ENCODE measurements at places on chromosomes 13 and 19. TPM values are rescaled to one million over a fixed set of nuclear protein-coding genes. Genes with fewer than 3 reads are reported as not detected.

Gene ZNF708
- total RNA-seq: 5.0 TPM

Gene ONECUT3
- total RNA-seq: not detected

Gene FXYD5
- 17.2 TPM for total RNA-seq

Gene SOX1
- total RNA-seq: not detected

Gene MEDAG
- total RNA-seq: 5.0 TPM

Gene ZNF492
- total RNA-seq: under 0.01 TPM

Gene ZNF575
- 0.30 TPM for total RNA-seq

Gene KLHL1
- total RNA-seq: not detected

Gene ZSCAN18
- 40.7 TPM for total RNA-seq

Gene ZNF28
- 24.8 TPM for total RNA-seq

Gene SIAH3
- not detected for total RNA-seq

Gene ZNF700
- 9.2 TPM for total RNA-seq

Gene ZNF20
- total RNA-seq: 5.6 TPM

Gene GPC5
- total RNA-seq: 0.30 TPM

Gene ZNF66
- 1.8 TPM for total RNA-seq

Gene DMPK
- 35.0 TPM for total RNA-seq

Gene CGB1
- total RNA-seq: not detected

Gene FAM124A
- 1.2 TPM for total RNA-seq

Gene BORA
- total RNA-seq: 6.5 TPM

Gene MBD3L3
- not detected for total RNA-seq

Gene LPAR2
- total RNA-seq: 0.89 TPM

Gene CLEC11A
- total RNA-seq: 68.0 TPM

Gene PCDH20
- total RNA-seq: not detected

Gene CEACAM21
- not detected for total RNA-seq

Gene FGF22
- total RNA-seq: not detected

Gene SLC25A41
- total RNA-seq: not detected

Gene OPA3
- 5.0 TPM for total RNA-seq

Gene SAMD4B
- 100 TPM for total RNA-seq

Gene LYPD5
- total RNA-seq: 1.2 TPM

Gene ZNF98
- not detected for total RNA-seq

Gene MAST1
- total RNA-seq: 0.28 TPM

Gene ZSCAN4
- 0.37 TPM for total RNA-seq

Gene IGFL3
- 2.4 TPM for total RNA-seq

Gene RNF113B
- total RNA-seq: not detected

Gene ZNF440
- total RNA-seq: 9.8 TPM

Gene ADGRE1
- not detected for total RNA-seq

Gene CDC16
- 91.3 TPM for total RNA-seq

Gene KLK3
- total RNA-seq: not detected

Gene LENG9
- total RNA-seq: 9.8 TPM

Gene IGSF23
- total RNA-seq: not detected

Gene SEMA6B
- total RNA-seq: 0.30 TPM

Gene GJB2
- total RNA-seq: 0.28 TPM

Gene ZNF724
- total RNA-seq: 1.8 TPM

Gene GJB6
- not detected for total RNA-seq

Gene REEP6
- total RNA-seq: 2.4 TPM

Gene ARHGAP33
- total RNA-seq: 6.2 TPM

Gene WDR87
- total RNA-seq: not detected

Gene TEX26
- total RNA-seq: not detected

Gene UBE2M
- total RNA-seq: 63.2 TPM

Gene ECSIT
- 26.1 TPM for total RNA-seq

Gene ZNF415
- total RNA-seq: 9.9 TPM

Gene RPS16
- total RNA-seq: 22.9 TPM

Gene PRX
- total RNA-seq: 1.2 TPM

Gene ZNF559
- total RNA-seq: 9.2 TPM

Gene CEACAM19
- 0.30 TPM for total RNA-seq
